ENCODE measurements at places on chromosomes 4 and X.

DNA sequence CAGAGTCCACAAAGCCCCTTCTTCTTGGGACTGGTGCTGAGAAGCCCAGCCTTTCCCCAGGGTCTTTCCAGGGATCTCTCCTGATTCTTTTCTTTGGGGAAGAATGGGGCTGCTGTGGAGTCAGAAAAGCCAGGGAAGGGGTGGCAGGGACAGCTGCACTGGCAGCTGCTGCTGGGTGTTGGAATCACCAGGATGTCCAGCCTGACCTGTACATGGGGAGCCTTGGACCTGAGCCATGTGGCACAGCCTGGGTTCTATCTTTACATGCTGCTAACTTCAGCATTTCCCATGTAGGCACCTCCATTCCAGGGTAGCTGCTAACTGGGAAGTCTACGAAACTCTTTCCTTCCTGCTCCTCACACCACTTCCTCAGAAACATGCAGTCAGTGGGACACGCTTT, 36.0 kb downstream of the MED28 start:
- DNase-seq: no peak

DNA sequence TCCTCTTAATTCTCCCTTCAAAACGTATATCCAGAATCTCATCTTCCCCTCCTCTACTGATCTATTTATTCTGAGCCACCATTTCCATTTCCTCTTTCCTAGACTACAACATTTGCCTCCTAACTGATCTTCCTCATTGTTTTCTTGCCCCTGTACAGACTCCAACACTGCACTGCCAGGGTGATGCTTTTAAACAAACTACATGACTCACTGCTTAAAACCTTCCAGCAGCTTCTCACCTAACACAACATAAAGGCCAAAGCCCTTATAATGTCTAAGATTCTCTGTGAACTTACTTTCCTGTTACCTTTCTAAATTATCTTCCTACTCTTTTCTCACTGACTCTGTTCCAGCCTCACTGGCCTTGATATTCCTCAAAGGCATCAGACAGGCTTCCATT, 161.0 kb upstream of the HS3ST1 start:
- no peak for DNase-seq

DNA sequence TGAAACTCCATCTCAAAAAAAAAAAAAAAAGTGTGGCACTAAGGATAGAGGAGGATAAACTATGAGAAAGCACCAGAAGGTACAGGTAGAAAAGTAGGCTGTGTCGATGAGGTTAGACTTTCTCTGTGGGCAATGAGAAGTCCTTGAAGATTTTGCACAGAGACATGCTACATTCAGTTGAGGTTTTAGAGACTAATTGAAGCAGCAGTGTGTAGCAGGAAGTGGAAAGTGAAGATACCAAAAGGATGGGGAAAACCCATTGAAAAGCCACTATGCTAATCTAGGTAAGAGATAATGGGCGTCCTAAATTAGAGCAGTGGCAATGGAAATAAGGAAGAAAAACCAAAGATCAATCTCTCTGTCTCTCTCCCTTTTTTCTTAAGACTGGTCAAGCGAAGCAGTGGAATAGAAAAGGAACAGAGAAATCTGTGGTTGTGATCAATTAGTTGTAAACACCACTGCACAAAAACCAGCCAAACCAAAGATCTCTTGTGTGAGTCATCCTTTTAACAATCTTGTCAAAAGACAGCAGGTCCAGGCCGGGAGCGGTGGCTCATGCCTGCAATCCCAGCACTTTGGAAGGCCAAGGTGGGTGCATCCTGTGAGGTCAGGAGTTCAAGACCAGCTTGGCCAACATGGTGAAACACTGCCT, 3.5 kb downstream of the SPINK2 start:
- no peak for DNase-seq

- DNase-seq: no peak
These were observed 24.3 kb downstream of the UPF3B start for GRCh38 chrX:119828446-119828845.

- DNase-seq: no peak
These were observed 59.5 kb upstream of the HGFAC start for GRCh38 chr4:3382251-3382650.

DNA sequence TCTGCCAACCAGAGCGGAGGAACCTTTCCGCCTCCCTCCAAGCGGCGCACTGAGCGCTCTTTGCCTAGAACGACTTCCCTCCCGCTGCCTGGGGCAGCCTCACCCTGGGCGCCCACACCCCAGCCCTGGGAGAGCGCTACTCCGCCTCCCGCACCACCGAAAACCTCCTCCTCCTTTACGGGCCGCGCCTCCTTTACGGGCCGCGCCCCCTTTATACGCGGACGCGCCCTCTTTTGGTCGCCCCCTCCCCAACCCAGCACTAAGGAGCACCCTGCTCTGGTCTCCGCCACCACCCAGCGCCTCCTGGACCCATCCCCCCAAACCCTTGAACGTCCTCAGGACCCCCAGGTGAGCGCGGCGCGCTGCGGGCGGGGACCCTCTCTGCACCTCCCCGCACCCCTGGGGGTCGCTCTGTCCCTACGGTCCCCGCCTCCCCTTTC, 586 bp upstream of the NSG1 start:
- no peak for DNase-seq

DNA sequence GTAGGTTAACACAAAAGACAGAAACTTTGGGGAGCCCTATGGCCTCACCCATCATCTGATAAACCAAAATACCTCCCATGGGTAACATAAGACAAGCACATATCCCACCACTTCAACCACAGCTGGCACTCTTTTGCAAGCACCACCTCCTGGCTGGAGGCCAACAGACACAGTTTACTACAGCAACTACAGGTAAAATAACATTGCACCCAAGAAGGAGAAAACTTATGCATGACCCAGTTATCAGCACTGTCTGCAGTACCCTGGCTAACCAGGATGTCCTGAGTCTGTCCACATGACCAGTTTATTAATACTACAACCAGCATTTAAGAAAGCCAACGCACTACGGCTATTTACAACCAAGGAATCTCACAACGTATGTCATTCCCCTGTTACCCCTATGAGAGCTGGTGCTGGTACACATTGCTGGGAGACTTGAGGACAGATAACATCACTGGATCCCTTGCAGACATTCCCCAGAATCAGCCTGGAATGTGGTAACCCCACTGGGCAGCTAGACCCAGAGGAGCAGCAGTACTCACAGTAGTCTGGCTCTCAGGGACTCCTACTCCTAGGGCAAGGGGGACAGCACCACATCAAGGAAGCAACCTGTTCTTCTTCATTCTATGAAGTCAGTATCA, 32.0 kb downstream of the ELF2 start:
- DNase-seq: no peak

DNA sequence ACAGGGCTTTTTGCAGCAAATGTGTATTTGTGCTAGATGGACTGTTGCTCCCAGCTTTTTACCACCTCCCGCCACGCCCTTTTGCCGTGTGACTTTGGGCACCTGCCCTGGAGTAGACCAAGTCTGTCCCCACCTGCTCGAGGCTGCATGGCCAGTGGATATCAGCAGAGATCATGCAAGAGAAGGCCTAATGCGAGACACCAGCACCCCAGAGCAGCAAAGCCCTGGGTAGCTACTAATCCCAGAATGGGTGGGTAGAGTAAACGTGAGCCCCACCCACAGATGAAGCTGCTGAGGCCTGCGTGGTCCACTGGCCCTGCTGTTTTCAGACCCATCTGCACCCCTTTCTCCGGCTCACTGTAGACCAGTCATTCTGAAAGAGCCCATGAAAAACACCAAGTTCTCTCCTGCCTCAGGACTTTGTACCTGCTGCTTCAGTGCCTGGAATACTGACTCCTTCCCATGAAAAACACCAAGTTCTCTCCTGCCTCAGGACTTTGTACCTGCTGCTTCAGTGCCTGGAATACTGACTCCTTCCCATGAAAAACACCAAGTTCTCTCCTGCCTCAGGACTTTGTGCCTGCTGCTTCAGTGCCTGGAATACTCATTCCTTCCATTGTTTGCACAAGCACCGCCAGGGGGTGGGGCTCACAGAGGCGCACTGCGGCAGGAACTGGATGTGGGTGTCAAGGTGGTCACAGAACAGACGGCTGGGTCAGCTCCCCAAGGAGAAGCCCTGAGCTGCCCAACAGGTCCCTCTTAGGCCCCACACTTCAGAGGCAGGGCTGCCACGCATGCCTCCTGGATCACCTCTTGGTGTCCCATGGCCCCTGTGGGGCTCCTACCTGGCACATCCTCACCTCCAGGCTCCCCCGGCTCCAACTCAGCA, 5.1 kb upstream of the TNIP2 start:
- DNase-seq: no peak

GRCh38 chrX:17632942-17633341, 104.4 kb upstream of the SCML1 start:
- DNase-seq: no peak

- DNase-seq: no peak
These were observed 19.3 kb downstream of the NEK1 start for GRCh38 chr4:169593050-169593560.

- DNase-seq: no peak
These were observed 11.3 kb upstream of the PRDM8 start for GRCh38 chr4:80185787-80186548.

- no peak for DNase-seq
These were observed 975.4 kb upstream of the NDST4 start for GRCh38 chr4:116088771-116089170.

DNA sequence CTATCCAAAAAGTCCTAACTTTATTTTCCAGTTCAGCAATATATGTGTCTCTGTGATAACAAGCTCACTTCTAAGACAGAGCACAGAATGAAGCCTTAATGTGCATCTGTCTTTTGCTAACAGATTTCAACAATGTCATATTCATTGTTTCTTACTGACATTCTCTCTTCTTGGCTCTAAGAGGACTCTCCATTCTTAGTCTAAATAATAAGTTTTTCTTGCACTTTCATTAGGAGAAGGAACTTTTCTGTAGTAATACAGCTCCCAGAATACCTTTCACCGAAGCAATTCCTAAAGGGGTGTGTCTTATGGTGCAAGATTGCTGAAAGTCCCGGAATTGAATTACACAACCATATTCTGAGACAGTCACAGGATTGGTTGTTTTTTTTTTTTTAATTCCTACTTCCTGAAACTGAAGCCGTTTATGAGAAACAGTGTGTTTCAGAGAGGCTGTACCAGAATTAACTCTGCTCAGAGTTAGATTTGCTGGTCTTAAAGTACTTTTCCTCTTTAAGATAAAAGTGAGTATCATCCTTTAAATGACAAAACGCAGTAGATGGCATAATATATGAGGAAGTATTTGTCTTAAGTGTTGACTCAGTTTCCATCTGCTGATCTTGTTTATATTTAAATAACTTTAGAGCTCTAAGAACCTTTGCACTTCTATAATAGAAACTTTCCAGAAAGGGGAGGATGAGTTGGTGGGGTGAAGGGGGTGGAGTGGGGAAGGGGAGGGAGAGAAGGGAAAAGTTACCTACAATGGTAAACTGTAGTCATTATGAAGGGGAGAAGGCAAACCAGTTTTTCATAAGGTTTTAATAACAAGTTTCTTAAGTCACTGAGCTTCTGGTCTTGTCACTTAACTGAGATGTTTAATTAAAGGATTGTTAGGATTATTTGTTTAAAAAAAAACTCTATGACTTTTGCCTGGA, at the start of gene ALPK1:
TSS of gene ALPK1 (plus strand) at position 421 of the 932 bp plus-strand sequence.
- no peak for DNase-seq

DNA sequence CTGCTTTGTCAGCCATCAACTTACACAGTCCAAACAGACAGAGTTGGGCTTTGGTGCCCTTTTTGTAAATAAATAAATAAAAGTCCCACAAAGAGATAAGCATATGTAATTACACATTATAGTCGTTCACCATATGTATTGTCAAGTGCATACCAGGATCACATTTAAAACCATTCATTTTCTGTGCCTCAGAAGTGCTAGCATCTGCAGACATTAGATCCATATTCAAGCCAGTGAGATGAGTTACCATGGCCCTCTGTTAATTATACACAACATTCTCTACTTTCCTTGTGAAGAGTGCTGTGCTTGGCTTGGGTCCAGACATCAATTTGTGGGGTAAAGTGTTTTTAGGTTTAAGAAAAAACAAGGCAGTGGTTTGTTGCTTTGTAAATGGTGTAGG, 76.8 kb downstream of the ENOX2 start:
- no peak for DNase-seq
